AG08396 (cell line): ENCODE measurements at places on chromosomes 3 and 15.

DNA sequence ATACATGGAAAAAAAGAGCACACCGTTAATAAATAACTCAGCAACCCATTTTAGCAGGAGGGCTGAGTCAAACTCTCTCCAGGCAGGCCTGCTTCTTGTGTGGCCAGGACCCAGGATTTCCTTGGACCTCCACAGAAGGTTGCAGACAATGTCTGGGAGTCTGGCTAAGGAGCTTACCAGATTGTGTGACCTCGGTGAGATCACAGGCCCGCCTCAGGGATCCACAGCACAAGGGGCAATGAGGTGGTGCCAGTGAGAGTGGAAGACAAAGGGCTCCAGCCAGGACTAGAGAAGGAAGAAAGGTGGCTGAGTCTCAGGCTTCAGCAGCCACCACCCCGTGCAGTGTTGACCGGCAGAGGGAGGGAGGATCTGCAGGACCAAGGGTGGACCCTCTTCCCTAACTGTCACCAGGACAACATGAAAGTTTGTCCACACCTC lies 32.2 kb upstream of the SEC22A start:
- DNase-seq: no peak

DNA sequence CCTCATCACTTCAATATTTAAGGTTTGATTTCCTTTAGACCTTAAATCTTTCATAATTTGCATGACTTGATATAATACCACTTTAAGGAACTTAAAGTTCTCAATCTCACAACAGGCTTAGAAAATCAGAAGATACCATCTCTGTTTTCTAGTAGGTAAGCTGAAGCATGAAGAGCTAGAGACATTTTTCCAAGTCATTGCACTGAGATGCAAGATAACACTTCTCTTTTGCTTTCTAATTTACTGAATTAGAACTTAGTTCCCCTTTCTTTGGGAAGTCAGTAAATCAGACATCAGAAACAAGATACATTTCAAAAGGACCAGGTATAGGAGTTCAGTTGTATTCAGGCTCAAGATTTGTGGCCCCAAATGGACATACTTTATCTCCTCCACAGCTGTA lies 79.7 kb downstream of the DZIP3 start:
- no peak for DNase-seq

GRCh38 chr3:124519591-124520194 lies 210.6 kb upstream of the UMPS start:
- no peak for DNase-seq

DNA sequence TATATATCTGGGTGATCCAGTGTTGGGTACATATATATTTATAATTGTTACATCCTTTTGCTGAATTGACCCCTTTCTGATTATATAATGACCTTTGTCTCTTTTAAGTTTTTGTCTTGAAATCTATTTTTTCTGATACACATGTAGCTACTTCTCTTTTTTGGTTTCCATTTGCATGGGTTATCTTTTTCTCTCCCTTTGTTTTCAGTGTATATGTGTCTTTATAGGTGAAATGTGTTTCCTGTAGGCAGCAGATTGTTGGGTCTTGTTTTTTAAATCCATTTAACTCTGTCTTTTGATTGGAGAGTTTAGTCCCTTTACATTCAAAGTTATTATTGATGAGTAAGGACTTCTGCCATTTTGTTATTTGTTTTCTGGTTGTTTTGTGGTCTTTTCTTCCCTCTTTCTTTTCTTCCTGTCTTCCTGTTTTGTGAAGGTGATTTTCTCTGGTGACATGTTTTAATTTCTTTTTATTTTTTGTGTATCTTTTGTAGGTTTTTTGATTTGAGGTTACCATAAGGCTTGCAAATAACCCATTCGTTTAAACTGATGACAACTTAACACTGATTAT lies 56.8 kb downstream of the STARD9 start:
- DNase-seq: no peak

- DNase-seq: no peak
Observed at GRCh38 chr15:50978580-50978979, 70.1 kb downstream of the AP4E1 start.

DNA sequence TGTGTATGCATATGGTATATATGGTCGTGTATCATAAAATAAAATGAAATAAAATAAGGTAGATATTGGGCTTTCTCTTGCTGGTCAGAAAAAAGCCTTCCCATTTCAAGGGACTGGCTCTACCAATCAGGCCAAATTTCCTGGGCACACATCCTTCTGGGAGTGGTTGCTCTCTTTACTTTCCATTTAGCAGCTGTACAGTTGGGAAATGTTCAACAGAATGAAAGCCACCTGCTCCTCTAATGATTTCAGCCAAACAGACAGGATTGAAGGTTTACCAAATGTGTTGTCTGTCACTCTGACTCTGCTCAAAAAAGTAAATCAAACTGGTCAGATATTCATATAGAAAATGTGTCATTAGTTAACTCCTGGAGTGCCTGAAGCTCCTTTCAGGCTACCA lies 380.4 kb downstream of the ROBO2 start:
- no peak for DNase-seq

GRCh38 chr15:100663915-100664281 lies 61.5 kb downstream of the ASB7 start:
- no peak for DNase-seq

GRCh38 chr3:77506384-77506783 lies 466.5 kb downstream of the ROBO2 start:
- no peak for DNase-seq

DNA sequence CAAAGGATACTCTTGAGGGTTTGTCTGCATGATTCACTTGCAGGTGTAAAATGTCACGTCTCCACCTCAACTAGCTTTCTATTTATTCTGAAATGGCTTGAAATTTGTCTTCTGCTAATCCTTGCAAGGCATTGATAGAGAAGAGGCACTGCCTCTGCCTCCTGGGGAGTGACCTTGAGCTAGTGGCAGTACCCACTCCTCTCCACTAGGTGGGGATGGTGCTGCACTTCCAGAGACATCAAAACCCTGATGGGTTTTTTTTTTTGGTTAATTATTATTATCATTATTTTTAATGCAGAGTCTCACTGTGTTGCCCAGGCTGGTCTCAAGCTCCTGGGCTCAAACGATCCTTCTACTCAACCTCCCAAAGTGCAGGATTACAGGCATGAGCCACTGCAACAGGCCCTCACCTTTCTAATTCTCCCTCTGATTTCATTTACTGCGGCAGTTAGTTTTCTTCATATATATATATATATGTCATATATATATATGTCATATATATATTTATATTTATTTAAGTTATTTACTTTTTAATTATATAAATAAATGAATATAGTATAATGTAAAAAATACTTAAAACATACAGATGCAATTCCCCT lies 117.6 kb upstream of the EIF1B start:
- DNase-seq: peak; percentile 66

GRCh38 chr15:80693682-80694610 lies 1.2 kb upstream of the ABHD17C start:
- DNase-seq: peak; percentile 38

DNA sequence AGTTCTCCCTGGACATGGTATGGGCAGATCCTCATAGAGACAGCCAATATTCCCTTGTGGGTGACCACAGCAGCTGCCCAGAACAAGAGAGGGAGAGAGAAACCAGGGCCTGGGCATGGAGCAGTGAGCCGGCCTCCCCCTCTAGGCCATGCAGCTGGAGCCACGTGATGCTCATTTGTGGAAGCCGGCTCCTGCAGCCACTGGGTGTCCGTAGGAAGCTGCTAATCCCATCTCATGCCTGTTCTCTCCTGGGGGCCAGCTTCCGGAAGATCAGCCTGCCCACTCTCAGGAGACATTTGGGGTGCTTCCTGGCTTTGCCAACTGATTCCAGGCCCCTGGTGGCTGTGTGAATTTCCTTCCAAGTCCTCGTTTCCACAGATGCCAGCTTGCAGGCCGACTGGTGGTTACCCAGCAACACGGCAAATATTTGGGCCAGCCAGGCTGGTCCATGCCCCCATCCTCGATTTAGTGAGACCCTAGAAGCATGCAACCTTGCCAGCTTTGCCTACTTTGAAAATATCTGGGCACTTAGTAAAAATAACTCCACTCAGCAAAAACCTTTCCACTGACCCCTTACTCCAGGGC lies 55.3 kb downstream of the LINGO1 start:
- no peak for DNase-seq
